ENCODE measurements at places on chromosomes 13 and 19.
A peak's percentile ranks its signal among the peaks of the same experiment; 100 is the strongest.

GRCh38 chr13:50247223-50247622, 232.0 kb downstream of the KCNRG start:
- no peak for DNase-seq

GRCh38 chr13:37456506-37456905, 142.1 kb downstream of the POSTN start:
- no peak for DNase-seq

DNA sequence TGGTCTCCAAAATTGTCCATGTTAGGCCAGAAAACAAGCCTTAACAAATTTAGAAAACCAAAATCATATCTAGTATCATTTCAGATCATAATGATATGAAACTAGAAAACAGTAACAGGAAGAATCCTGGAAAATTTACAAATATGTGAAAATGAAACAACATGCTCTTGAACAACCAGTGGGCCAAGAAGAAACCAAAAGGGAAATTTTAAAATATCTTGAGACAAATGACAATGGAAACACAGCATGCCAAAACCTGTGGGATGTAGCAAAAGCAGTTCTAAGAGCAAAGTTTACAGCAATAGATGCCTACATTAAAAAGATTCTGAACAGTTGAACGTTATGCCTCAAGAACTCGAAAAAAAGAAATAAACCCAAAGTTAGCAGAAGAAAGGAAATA, 32.6 kb downstream of the VWA8 start:
- no peak for DNase-seq

DNA sequence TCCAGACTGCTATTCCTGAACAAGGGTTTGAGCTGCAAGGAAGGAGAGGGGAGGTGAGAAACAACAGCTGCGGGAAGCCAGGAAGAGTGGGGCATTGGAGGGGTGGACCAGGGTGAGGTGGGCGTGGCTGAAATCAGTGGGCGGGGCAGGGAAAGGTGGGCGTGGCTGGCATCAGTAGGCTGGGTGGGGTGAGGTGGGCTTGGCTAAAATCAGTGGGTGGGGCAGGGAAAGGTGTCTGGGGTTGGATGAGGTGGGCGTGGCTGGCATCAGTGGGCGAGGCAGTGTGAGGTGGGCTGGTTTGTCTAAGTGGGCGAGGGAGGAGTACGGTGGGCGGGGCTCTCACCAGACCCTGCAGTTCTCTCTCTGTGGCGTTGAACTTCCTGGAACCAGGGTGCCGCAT, 87.6 kb downstream of the MUC16 start:
- DNase-seq = no peak

DNA sequence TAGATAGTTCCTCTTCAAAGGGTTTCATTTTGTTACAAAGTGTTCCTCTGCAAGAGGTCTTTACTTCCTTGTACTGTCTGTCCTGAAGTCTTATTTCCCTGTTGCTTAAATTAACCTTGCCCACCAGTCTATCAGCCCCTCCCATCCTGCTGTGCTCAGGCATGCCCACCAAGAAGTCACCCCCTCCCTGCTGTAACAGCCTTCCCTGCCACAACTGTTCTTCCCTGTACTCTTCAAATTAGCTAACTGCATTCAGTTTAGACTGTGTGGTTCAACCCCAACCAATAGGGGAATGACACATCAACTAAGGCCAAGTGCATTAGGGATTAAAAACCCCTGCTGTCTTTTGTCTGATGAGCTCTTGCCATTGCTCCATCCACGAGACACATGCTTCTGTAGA, 34.4 kb upstream of the ZNF562 start:
- DNase-seq = no peak

- DNase-seq = no peak
Observed at GRCh38 chr13:49810567-49811526, 18.4 kb upstream of the KPNA3 start.

- DNase-seq = no peak
Observed at GRCh38 chr13:45621950-45622349, 6.4 kb upstream of the ERICH6B start.

DNA sequence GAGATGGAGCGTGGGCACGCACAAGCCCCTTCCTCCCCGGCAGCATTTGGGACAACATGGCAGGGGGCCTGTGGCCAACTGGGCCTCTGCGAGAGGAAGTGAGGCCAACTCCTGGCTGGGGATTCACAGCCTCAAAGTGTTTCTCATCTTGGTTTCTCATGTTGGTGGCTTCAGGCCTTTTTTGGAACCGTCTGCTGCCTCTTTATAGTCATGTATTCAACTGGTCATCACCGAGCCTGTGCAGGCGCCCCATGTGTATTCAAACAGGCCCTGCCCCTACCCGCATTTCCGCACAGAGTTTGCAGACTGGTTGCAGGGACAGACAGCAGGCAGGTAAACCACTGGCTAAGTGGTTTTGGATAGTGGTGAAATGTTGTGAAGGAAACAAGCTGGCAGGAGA, 17.3 kb upstream of the RELB start:
- DNase-seq = no peak

- DNase-seq = no peak
Observed at GRCh38 chr13:21227917-21228316, 51.5 kb downstream of the MRPL57 start.

DNA sequence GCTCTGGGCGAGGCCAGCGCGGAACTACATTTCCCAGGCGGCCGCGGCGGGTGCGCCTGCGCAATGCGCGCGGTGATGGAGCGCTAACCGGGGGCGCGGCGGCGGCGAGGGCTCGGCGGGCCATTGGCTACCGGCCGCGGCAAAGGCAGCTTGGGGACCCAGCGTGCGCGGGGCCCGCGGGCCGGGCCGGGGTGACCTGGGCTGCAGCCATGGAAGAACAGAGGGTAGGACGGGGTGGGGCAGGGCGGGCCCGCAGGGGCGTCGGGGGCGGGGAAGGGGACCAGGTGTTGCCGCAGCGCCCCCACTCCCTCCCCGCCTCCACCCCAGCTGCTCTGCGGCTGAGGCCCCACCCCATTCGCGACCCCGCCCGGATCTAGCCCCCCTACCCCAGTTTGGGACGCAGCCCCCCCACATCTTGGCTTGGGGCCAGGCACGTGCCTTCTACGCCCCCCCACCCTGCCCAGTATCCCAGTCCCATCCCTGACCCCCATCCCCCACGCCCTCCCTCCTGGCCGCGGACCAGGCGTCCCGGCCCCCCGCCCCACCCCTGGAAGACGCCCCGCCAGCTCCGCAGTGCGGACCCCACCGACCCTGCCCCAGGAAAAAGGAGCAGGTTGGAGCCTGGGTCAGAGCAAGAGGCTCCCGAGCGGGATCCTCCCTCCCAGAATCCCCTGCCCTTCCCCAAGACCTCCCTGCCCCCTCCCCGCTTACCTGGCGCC, at the start of gene FSD1:
TSS of gene FSD1 (plus strand) at position 61 of the 719 bp plus-strand sequence. CDS start at position 210, 149 bp downstream.
- DNase-seq = peak; percentile 70

DNA sequence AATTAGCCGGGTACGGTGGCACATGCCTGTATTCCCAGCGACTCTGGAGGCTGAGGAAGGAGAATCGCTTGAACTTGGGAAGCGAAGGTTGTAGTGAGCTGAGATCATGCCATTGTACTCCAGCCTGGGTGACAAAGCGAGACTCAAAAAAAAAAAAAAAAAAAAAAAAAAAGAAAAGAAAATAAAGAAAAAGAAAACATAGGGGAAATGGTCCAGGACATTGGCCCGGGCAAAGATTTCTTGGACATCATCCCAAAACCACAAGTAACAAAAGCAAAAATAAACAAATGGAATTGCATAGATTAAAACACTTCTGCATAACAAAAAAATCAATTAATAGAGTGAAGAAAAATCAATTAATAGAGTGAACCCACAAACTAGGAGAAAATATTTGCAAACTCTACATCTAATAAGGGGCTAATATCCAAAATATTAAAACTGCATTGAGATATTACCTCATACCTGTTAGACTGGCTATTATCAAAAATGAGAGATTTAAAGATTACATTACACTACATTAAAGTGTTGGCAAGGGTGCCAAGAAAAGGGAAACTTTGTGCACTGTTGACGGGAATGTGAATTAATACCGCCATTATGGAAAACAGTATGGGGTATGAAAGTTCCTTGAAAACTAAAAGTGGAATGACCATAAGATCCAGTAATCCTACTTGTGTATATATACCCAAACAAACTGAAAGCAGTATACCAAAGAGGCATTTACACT, 18.5 kb upstream of the ABCC4 start:
- no peak for DNase-seq

DNA sequence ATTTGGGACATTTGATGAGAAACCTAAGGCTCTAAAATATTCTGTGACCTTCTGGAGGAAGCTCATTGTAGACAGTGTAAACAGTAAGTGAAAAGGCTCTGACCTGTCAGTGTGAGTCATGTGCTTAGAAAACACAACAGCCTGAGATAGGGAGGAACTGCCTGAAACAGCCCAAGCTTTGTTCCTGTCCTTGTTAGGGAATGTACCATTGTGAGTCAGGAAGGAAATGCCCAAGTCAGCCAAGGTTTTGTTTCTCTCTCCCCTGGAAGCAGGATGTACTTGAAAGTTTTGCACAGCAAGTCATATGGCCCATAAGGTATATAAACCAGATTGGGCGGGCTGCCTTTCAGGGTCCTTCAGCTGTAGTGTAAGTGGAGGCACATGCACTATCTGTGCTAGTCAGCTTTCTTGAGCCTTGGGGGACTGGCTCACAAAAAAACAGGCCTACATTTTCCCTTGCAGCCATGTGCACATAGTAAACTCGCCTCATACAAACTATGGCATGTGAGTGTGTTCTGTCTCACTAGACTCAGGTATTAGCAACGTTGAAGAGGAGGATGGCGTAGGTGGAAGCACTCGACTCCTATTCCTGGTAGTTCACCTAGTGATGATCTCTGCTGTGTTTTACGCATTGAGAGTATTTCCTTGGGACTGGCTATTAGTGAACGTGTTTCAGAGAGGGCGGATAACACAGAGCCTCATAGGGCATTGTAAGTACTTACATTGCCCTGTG, 141.2 kb upstream of the KLHL1 start:
- DNase-seq = peak; percentile 44

DNA sequence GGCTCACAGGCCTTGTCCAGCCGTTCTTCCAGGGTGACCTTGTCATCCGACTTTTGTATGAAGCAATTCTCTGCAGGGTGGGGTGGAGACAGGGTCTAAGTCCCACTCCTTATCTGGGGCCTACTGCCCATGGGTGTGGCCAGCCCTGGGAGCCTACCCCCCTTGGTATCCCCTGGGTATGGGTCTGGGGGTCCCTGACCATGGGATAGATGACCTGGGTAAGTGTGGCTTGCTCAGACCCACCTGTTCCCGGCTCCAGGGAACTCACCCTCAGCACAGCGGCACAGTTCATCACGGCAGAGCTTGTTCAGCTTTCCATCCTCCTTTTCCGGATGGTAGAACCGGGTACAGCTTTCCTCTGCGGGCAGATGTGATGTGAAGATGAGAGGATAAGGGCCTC, 9.2 kb upstream of the TNFSF14 start:
- no peak for DNase-seq

DNA sequence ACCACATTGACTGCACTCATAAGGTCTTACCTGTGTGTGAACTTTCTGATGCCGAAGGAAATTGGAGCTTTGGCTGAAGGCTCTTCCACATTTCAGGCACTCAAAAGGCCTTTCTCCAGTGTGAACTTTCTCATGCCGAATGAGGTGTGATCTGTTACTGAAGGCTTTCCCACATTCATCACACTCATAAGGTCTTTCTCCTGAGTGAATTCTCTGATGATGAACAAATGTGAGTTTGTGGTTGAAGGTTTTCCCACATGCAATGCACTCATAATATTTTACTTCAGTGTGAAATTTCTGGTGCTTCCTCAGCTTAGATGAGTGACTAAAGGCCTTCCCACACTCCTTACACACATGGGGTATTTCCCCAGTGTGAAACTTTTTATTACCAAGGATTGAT, 5.7 kb downstream of the ZNF132 start:
- no peak for DNase-seq

GRCh38 chr19:8054169-8054568, 1.6 kb downstream of the CCL25 start:
- no peak for DNase-seq

- no peak for DNase-seq
Observed at GRCh38 chr19:28582344-28582743, 630.6 kb downstream of the UQCRFS1 start.

GRCh38 chr19:4090356-4091220, 23.9 kb upstream of the ZBTB7A start:
- DNase-seq = no peak

- DNase-seq = no peak
Observed at GRCh38 chr19:58203814-58204475, 21.1 kb downstream of the ZNF274 start.

DNA sequence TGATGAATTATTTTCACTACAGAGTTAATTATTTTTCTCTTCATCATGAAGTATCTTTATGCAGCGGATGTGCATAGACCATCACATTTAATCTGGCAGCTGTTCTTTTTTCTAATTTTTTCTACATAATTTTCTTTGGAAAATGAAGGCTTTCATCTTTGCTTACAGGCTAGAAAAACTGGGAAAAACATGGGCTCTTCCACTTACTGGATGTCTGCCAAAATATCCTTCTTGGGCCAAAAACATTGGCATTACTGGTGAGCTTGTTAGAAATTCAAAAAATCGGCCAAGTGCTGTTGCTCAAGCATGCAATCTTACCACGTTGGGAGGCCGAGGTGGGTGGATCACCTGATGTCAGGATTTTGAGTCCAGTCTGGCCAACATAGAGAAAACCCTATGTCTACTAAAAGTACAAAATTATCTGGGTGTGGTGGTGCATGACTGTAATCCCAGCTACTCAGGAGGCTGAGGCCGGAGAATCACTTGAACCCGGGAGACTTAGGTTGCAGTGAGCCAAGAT, 176.8 kb downstream of the ZNF737 start:
- DNase-seq = no peak

DNA sequence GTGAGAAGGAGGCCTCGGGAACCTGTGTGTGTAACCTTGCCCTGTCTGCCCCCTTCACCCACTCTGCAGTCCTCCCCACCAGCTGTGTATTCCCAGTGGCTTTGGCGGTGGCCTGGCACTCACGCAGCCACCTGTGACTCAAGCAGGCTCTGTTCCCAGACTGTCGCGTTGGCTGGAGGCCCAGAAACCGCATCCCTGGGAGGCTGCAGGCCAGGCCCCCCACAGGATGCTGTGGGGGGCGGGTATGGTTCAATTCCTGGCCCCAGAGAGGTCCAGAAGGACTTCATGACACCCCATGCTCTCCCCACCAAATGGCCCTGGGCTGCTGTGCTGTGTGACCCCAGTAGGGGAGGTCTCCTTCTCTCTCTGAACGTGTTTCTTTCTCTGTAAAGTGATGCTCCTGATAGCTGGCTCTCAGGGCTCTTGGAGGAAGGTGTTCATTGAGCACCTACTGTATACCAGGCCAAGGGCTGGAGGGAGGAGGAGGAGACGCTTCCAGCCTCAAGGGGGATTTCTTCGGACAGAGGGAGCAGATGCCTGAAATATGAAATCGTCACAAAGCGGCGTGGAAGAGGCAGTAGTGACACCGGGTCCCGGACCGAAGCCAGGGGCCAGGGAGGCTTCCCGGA, 1.9 kb upstream of the LINGO3 start:
- no peak for DNase-seq

- no peak for DNase-seq
Observed at GRCh38 chr13:106710266-106710665, 142.3 kb upstream of the ARGLU1 start.

- DNase-seq = peak; percentile 68
Observed at GRCh38 chr13:30463787-30464495, 1.8 kb downstream of the HMGB1 start.

DNA sequence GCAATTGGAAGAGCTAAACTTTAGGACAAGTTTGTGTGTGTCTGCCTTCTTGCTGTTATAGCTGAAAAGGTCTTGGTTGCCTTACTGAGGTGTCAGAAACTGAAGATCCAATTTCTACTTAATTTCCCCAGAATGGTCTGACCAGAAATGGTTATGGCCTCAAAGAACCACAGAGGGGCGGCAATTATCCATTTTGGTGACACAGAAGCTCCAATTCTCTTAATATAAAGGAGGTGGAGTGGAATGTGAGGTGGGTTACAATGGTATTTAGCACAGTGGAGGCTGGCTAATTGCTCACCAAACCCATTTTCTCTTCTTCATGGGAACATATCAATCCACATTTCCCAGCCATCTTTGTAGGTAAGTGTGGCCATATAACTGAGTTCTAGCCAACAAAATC, 1157.2 kb downstream of the OLFM4 start:
- peak; percentile 13 for DNase-seq
